Epithelial cell of prostate (primary cell): ENCODE measurements at places on chromosomes 3 and 15.
A peak's percentile ranks its signal among the peaks of the same experiment; 100 is the strongest.

DNA sequence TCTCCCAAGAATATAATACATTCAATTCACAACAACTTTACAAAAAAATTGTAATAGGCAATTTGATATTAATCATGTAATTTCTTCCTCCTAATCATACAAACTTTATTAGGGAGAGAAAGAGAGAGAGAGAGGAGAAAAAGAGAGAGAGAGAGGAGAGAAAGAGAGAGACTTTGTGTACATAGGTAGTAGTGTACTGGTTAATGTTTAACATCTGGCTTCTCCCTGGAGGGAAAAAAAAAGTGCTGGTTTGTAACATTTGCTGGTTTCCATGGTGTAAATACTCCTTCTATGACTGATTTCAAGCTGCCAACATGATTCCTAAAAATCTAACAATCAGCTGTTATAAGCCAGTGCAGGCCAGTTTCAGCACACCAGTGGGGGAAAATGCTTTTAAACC is 98.0 kb upstream of the ARHGEF26 start:
- DNase-seq = peak; percentile 50

GRCh38 chr15:83476066-83476465 is 28.9 kb downstream of the SH3GL3 start:
- no peak for DNase-seq

DNA sequence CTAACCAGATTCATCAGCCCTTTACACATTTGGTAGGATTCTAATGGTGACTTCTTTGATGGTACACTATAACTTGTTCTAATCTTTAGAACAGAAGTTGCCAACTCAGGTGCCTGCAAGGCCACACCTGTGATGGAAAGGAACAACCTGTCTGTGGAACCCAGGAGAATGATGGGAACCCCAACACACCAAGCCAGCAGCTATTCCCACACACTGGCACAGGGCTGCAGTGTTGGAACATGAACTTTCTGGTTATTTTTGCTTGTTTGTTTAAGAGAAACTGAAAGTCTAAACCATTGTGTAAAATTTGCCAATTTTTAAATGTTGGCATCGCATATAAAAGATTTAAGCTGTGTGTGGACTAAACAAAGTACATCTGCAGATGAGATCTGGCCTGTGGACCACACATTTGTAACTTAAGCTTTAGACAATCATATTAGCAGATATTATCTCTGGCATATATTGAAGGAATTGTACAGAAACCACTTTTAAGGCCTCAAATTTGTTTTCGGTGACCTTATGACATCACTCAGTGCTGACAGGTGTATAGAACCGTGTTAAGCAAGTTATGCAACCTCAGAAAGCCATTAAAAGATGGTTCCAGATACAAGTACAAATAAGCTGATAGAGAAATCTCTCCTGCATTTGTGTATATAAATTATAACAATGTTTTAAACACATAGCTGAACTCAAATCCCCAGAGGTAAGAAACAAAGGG is 242.9 kb downstream of the SLC9A9 start:
- no peak for DNase-seq

DNA sequence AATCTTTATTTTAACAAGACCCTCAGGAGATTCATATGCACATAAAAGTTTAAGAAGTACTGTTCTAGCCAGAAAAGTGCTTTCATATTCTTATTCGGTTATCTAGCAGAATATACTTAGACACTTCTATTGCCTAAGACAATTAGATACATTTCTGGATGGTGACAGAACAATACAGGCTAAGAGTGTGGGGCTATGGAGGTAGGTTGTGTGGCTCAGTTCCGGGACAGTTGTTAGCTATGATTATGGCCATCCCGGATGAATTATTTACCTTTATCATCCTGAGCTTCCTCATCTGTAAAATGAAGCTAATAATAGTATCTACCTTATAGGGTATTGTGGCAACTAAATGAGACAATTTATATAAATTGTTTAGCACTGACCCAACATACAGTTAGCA is 6.6 kb downstream of the FAM98B start:
- no peak for DNase-seq

- no peak for DNase-seq
Measured at GRCh38 chr15:95291898-95292472, 1038.5 kb upstream of the NR2F2 start.

- no peak for DNase-seq
Measured at GRCh38 chr3:150917951-150918350, 12.7 kb upstream of the MINDY4B start.

GRCh38 chr3:10268116-10268515 is 19.9 kb downstream of the TATDN2 start:
- no peak for DNase-seq

- DNase-seq = no peak
Measured at GRCh38 chr3:148513096-148513543, 184.6 kb upstream of the AGTR1 start.

DNA sequence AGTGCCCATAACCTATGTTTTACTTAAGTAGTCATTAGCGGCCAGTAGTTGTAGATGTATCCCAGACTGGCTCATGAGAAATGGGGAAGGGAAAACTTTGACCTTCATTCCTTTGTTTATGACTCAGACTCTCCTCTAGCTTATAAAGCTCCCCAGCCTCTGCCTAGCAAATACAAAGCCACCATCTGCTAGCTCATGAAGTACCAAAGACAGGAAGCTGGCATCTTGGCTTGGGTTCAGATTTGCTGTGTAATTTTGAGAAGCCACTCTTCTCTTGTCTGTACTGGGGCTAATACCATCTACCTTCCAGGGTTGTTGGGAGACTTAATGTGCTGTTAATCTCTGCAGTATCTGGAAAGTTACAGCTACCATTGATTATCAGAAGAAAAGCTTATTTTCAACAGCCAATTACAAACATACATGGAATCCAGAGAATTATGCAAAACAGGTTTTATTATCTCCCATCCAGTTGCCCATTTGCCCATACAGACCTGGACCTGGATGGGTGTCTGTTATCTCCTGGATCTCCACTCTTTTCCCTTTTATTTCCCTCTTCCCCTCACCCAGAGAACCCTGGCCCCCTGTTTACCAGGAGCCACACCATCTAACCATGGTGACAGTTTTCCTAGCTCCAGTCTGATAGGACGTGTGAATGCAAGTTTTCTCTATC is 153.8 kb downstream of the SEMA6D start:
- DNase-seq = no peak

GRCh38 chr15:98401029-98401428 is 247.3 kb upstream of the IGF1R start:
- no peak for DNase-seq

DNA sequence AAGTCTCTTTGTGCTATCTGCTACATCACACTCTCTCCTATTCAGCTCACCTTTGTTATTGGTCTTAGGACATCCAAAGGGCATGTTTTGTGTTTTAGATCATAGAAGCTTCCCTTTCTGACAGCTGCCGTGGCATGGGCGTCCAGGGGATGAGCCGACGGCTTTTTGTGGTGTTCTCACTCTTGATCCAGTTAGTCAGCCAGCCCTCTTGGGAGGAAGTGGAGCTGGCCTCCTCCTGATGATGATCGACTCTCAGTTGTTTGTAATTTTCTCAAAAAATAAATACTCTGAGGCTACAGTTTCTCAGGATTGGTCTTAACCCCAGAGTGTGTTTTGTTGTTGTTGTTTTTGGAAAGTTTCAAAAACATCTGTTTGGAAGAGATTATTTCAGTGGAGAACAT is 34.4 kb downstream of the BOC start:
- DNase-seq = no peak

- DNase-seq = no peak
Measured at GRCh38 chr15:72163719-72164118, 33.9 kb downstream of the GRAMD2A start.

GRCh38 chr15:63749330-63749942 is 84.3 kb downstream of the HERC1 start:
- no peak for DNase-seq

DNA sequence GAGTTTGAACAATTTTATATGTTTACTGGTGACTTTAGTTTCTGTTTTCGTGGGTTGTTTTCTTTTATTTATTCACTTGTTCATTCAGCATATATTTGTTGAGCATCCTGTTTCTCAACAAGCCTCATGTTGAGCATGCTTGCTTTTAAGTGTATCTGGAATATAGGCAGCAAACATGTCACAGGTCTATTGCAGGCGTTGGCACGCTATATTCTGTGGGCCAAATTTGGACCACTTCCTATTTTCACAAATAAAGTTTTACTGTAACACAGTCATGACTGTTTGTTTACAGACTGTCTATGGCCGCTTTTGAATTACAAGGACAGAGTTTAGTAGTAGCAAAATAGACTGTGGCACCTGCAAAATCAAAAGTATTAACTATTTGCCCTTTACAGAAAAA is 89.6 kb downstream of the THRB start:
- DNase-seq = no peak

- no peak for DNase-seq
Measured at GRCh38 chr3:114445233-114445632, 151.4 kb downstream of the TIGIT start.

DNA sequence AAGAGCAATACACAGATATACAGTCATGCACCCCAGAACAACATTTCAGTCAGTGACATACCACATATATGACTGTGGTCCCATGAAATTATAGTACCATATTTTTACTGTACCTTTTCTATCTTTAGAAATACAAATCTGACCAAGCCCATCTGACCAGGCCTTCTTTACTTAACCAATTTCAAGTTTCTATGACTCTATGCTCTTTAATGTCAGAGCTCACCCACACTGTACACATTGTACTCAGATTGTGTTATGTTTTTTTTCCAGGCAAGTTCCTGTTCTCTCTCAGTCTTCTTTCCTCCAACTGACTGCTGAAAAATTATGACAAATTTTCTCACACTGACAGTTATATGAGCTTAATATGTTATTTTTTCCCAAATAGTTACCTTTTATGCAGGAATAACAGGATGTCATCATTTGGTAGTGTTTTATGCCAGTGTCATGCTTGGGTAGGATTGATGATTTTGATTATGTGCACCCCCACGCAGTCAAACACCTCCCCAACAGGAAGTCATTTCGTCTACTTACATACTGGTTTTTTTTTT is 8.0 kb upstream of the CBLB start:
- no peak for DNase-seq

- no peak for DNase-seq
Measured at GRCh38 chr15:50224606-50225005, 40.9 kb downstream of the HDC start.

DNA sequence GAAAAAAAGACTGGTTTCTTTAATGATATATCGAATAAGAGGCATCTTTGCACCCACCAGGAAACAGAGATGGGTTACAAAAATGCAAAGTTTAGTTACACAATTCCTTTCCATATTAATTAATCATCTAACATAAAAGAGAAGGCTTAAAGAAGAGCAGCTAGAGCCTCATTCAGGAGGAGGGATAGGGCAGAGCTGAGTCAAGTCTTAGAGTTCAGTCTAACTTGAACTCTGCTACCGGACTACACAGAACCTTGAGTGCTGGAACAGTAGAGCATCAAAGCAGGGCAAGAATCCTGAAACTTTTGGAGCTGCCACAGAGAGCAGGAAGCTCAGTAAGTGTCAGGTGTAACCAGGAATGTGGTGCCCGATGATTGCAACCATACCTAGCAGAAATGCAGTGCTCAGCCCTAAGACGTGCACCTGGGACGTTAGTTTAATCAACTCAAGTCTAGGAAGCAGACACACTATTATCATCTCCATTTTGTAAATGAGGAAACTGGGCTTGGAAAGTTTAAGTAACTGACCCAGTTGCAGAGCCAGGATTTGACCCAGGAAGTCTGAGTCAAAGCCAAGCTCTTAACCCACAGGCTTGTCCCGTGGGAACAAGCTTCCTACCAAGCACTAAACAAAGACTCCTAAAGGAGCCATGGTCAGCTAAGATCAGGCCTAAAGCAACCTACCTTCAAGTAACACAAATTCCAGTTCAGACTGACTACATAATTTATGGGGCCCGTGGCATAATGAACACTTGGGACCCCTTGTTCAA is 187.4 kb downstream of the FOXP1 start:
- no peak for DNase-seq

DNA sequence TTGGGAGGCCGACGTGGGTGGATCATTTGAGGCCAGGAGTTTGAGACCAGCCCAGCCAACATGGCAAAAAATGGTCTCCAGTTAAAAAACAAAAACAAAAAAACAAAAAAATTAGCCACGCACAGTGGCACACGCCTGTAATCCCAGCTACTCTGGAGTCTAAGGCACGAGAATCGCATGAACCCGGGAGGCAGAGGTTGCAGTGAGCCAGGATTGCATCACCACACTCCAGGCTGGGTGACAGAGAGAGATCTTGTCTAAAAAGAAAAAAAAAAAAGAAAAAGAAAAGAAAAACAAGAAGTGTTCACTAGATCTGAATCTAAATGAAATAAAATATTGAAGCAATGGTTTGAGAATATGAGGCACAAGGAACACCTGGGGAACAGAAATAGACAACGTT is 36.7 kb downstream of the SLC9A9 start:
- no peak for DNase-seq

- peak; percentile 91 for DNase-seq
Measured at GRCh38 chr3:102195198-102195948, 239.4 kb upstream of the ZPLD1 start.

DNA sequence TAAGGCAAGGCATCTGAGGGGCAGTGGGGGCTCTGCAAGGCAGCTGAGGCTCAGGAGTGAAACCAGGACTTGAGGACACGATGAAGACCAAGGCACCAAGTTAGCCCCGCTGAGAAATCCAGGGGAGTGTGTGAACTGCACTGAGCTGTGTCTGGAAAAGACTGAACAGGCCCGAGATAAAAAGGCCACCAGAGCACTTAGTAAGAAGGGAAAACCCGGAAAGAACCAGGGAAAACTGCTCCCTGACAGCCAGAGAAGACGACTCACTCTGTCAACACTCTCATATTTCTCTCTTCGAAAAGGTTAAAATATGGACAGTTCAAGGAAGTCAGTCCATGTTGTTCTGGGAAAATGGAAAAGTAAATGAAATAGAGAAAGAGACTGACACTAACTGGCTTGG is 109.0 kb downstream of the SEC22A start:
- DNase-seq = no peak

GRCh38 chr3:40044487-40044886 is 235.1 kb downstream of the MYRIP start:
- DNase-seq = peak; percentile 92

- DNase-seq = no peak
Measured at GRCh38 chr3:158121295-158121694, 11.4 kb downstream of the RSRC1 start.

DNA sequence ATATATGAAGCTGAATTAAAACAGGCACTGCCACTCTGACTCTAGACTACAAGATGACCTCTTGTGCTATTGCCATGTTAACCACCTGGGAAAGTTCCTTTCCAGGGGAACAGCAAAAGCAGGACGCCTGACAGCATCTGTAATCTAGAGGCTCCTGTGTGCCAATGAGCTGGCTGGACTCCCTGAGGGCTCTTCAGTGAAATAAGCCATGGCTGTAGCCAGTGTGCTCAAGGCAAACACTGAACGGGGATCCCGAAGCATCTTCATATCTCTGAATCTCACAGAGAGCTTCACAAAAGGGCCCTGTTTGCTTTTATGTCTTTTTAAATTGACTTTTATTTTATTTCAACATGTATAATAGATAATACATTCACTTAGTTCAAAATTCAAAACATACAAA is 57.2 kb downstream of the BFSP2 start:
- DNase-seq = no peak

DNA sequence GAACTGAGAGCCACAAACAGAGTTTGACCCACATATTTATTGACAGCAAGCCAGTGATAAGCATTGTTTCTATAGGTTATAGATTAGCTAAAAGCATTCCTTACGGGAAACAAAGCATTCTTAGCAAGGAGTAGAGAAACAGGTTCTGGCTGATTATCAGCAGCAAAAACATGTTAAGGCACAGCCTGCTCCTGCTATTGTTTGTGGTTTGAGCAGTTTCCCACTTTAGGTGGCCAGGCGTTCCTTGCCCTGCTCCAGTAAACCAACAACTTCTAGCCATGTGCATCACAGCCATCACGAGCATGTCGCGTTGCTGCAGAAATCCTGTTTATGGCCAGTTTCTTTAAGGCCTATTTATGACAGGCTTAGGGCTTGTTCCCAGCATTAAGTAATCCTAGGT is 44.7 kb upstream of the C2CD4B start:
- peak; percentile 90 for DNase-seq
